ENCODE measurements at places on chromosomes 11 and 22.

GRCh38 chr11:115214644-115215234 lies 289.5 kb downstream of the CADM1 start:
- no peak for DNase-seq

GRCh38 chr22:20637750-20638506 lies 130.5 kb downstream of the MED15 start:
- no peak for DNase-seq

DNA sequence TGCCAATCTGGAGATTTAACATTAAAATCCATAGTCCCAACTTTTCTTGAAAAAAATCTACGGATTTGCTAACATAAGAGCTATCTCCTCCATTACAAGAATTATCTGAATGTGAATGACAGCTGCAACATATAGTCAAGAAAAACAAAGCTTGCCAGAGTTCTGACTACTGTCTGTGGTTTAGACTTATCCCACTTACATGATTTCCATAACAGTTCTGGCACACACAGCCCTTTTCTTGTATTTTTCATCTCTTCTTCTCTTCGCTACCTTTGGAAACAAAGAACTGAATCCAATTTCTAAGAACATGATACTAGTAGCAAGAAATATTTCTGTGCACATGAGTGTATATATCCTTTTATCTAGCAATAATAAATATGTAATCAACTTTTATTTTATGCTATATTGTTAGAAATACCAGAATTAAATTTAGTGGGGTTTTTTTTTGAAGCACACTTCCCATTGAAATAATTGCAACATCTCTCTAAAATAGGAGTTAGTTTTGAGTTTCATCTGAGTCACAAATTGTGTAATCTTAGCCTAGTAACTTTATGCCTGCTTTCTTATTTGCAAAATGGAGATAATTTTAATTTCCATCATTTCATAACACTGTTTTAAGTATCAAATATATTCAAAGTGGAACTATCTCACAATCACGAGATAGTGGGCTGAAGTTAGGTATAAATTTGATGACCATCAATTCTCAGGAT lies 1217.6 kb downstream of the JRKL start:
- no peak for DNase-seq

- no peak for DNase-seq
Measured at GRCh38 chr11:119024430-119025098, 6.0 kb downstream of the TRAPPC4 start.

GRCh38 chr11:123973816-123974215 lies 3.8 kb downstream of the OR10S1 start:
- no peak for DNase-seq

DNA sequence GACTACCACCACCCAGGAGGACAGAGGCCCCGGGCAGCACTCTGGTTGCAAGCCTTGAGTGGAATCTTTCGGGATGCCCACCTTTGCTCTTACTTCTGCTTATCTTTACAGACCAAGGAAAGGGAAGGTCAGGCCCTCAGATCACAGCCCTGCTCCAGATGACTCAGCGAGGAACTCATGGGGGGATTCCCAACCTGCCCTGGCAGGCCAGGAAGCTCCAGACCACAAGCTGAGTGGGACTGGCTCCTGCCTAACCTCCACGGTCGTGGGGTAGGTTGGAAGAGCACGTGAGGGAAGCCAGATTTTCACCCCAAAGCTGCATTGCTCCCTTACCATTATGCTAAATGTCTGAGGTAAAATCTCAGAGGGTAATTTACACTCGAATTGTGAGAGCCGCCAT lies 11.8 kb downstream of the TBC1D10A start:
- DNase-seq = no peak

- DNase-seq = no peak
Measured at GRCh38 chr11:126407682-126408288, 52.3 kb downstream of the ST3GAL4 start.

DNA sequence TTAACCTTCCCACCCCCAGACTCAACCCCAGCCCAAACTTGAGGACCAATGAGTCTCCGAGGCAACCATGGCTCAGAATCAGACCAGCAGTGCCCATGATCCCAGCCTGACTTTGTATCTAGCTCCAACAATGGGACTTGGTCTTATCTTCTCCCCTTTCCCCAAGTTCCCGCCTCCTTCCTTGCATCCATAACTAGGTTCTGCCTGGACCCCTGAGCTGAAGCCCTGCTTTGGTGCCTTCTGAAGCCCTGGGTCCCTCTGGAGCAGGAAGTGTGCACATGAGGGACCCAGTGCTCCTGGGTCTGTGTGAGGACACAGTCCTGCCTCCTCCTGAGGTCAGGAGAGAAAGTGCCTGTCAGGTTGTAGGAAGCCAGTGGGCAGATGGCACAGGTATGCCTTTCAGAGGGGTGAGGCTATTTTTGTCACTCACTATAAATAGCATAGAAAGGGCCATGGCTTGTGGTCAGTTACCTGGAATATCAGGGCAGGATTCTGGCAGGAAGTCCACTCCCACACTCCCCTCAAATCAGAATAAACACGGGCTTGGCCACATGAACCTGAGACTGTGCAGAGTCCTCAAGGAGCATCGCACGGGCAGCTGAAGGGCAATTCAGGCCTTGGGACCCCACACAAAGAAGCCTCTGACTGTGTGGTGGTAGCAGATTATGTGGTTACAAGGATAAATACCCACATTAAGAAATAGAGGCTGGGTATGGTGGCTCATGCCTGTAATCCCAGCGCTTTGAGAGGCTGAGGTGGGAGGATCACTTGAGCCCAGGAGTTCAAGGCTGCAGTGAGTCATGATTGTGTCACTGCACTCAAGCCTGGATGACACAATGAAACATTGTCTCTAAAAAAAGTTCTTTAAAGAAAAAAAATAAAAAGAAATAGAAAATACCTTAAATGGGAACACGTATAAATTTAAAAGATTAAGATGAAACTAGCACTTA lies 27.4 kb downstream of the RCN1 start:
- no peak for DNase-seq

DNA sequence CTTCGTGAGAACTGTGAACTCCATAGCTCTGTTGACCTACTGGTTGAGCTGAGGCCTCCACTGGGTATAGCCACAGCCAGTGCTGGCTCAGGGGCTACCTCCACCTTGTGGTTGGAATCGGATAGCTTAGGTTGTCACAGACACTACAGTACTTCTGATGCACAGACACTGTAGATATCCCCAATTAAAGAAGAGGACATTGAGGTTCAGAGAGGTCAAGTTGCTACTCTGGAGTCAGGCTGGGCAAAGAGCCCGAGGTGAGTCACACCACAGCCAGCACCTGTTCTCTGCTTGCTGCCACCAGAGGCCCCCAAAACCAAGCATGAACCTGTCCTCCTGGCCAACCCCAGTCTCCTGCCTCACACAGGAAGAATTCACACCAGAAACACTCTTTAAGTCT lies 5.4 kb downstream of the UFD1 start:
- DNase-seq = no peak

DNA sequence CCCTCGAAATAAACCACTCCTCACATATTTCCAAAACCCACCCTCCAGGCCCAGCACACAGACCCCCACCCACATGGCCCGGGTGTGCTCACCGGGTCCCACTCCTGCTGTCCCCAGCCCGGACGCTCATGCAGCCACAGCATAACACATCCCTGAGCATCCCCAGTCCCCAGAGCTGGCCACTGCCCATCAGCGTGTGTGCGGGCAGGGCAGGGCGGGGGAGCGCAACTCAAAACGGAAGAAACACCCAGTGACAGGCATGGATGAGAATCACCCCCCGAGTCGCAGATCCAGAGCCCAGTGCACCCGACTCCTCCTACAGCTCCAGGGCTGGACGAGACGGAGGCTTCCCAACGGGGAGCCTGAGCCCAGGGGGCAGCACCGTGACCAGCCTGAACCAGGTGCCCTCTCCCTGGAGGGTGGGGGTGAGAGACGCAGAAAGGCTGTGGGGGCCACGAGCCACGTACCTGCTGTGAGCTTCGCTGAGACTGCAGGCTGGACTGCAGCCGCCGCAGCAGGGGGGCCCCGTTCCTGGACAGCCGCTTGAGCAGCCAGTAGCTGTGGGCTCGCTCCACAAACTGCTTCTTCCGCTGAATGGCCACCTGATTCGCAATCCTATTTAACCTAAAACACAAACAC lies 23.8 kb downstream of the BRD1 start:
- DNase-seq = no peak

DNA sequence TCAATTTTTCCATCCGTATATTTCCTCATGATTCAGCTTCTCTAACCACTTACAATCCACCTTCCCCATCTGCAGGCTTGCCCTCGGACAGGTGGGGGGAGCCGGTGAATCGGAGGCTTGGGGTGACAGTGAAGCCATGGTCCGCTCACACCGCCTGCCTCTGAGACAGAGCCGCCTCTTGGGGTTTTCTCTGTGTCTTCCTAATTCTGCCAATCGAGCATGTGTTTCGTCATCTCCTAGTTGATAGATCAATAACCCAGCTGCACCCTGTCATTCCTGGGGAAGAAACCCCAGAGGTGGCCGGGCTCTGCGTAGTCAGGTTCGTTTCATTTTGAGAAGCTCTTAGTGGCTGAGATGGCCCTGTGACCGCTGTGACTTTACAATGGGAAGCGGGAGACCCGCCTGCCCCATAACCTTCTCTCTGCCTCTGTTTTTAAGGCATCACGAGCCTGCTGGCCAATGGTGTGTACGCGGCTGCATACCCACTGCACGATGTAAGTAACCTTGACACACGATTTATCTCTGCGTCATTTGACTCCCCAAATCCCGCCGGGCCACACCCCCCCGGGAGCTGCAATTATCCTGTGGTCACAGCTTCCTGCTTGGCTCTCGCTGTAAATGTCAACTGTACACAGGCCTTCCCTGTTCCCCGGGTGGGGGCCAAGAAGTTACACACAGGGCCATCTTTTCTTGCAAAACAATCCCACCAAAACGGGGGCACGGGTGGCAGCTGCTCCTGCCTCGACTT lies 33.3 kb downstream of the ANO1 start:
- no peak for DNase-seq

DNA sequence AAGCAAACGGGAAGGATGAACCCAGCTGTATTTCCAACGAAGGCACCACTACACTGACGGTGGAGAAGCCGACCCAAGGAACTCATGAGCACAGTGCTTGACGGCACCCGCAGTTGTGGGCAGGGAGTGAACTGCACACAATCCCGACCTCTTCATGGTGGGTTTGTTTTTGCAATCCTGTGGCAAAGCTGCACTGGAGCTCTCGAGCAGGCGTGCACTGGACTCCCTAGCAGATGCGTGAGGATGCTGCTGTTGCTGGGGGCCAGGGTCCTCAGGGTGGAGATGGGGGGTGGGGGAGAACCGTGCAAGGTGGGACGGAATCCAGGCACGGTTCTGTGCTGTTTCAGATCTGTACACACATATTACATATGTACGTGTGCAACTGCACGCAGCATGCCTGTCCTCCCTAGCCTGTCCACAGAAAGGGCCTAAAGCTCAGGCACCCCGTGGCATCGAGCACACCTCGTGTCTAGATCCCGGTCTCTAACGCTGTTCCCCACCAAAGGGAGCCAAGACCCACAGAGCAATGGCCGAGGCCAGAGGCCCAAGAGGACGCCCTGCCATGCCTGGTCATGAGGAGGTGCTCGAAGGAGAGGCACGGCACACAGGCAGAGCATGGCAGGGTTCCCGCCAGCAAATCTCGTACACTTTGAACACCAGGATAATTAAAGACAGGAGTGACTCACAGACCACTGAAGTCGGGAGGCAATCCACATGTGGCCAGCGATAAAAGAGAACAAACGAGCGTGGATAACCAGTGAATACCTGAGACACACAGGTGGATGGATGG lies 17.6 kb downstream of the ALG12 start:
- no peak for DNase-seq

DNA sequence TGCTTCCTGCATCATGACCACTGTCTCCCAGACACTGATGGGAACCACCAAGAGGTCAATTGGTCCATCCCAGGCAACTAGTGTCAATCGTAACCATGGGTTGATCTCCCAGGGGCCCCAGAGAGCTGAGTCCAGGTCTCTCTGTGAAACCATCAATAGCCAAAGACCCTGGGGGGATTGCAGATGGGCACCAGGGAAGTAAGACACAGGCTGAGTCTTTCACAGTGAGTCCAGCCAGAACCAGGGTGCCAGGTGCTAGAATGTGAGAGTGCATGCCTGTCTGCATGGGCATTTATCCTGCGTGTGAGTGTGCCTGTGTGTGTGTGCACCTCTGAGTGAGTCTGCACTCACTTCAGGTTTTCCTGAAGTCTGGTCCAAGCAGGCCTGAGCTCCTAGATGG lies 45.3 kb upstream of the TTC12 start:
- DNase-seq = no peak

- peak; percentile 7 for DNase-seq
Measured at GRCh38 chr22:38570779-38571364, 889 bp upstream of the DMC1 start.

DNA sequence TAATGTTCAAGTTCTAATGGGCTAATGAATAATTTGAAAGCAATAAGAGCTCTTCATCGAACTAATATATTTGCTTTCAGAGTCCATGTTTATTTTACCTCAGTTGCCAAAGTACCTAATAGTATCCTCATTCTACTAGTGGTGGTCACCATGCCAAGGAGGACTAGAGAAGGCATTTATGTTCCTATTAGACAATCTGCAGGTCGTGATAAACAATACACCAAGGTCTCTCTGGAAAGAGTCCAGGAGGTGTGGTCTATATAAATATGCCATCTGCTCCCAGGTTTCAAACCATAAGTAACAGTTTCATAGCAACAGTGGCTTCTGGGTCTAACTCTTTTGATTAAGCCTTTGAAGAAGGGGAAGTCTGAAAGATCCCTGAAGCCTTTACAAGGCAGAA lies 42.9 kb downstream of the ARFGAP3 start:
- no peak for DNase-seq

DNA sequence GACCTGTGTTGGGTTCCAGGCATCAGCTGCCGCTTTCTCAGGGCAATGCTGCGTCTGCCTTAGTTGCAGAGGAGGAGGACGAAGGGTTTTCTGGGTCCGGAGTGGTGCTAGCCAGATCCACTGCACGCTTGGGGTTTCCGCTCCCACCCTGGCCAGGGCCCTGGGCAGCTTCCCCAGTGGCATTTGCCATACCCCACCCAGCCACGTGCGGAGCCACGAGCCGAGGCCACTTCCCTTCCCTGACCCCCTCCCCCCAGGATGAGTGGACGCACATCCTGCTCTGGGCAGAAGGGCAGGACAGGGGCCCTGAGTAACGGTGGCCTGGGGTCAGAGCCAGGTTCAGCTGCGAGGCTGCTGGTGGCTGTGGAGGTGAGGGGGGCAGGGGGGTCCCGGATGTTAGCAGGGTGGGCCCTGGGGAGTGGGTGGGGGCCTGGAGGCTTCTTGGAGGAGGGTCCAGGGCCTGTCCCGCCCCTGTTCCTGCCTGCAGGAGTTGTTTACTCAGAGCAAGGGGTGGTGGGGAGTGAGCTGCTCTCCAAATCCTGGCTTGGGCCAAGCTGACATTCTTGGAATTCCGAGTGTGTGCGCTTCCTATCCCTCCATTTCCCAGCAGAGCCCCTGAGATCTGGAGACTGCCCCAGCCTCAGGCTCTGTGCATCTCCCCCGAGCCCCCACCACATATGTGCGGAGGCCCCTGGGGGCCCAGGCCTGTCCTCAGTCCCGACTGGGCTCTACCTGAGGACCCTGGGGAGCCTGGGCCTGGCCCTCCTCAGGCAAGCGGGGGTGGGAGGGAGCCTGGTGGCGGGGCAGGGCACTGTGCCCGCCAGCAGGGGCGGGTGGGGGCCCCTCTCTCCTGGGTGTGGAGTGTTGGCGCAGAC lies 1.4 kb downstream of the TSPAN4 start:
- DNase-seq = no peak
